Pancreas (tissue), 10 donors: ENCODE measurements at places on chromosomes 4 and X. TPM values are rescaled to one million over a fixed set of nuclear protein-coding genes. Genes with fewer than 3 reads are reported as not detected.
A peak's percentile ranks its signal among the peaks of the same experiment; 100 is the strongest.

DNA sequence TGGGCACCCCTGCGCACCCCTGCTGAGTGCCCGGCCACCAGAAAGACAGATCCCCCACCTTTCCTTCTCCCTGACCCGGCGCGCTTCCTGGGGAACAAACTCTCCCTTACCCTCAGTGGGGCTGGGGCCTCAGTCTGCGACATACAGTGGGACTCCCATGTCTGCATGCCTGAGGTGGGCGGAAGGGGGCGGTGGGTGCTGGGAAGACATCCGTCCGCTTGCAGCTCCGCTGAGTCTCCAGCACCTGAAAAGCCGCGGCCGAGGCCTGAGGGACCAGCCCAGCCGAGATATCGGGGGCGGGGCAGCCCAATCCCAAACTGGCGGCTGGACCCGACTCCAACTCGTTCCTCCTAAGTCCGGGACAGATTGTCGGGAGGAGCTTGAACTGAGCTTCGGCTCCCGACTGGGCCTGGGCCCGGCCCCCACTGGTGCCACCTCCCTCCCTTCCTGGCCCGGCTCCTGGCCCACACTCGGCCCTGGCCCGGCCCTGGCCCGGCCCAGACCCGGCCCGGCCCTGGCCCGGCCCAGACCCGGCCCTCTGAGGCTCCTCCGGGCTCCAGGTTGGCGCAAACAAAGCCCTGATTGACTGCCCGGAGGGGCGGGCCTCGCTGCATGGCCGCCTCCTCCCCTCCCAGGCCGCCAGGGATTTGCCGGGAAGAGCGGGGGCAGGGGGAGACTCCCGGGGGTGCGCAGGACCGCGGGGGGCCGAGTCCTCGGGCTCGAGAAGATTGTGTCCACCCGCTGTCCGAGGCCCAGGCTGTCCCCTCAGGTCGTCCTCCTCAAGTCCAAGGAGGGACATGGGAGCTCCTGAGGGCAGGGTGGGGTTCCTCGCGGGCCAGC, 877 bp upstream of the SLC16A2 start:
- DNase-seq = peak; percentile 65

The SLC34A2 gene
- 9.0 TPM for total RNA-seq

DNA sequence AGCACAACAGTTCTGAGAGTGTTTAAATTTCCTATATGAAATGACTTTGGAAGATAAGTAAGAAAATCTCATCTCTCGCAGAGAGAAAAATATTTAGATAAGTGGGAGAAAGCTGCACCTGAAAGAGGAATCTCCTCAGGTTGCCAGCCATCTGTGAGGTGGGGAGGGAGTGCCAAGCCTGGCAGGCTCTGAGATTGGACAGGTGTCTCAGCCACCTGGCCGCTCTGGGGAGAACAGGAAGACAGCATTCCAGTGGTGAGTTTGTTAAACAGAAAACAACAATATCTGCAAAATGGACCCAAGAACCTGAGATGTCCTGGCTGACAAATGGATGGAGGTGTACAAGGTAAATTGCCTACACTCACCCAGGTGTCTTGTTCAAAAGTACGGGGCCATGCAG, 31.3 kb downstream of the EMCN start:
- peak; percentile 60 for DNase-seq

The GPR101 gene
- total RNA-seq = not detected

GRCh38 chr4:93342738-93343137, 485.8 kb upstream of the ATOH1 start:
- DNase-seq = no peak

The KCNIP4 gene
- not detected for total RNA-seq

The KCND1 gene
- 0.12 TPM for total RNA-seq
